ENCODE measurements at places on chromosomes 13 and 19.

GRCh38 chr13:88031980-88032559 lies 360.9 kb downstream of the SLITRK5 start:
- DNase-seq: peak; percentile 3

GRCh38 chr13:30354493-30355383 lies 47.4 kb upstream of the KATNAL1 start:
- DNase-seq: no peak

DNA sequence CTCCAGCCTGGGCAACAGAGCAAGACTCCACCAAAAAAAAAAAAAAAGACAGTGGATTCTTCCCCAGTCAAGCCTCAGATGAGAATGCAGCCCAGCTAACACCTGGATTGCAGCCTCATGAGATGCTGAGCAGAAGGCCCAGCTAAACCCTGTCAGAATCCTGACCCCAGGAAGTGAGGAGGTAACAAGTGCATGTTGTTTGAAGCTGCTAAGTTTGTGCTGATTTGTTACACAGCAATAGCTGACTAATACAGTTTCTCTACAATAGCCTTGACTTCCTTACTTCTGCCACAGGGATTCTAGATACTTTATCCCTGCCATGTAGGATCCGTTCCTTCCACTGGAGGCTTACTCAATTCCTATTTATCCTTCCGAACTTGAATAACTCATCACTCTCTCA lies 20.5 kb downstream of the TMPRSS9 start:
- no peak for DNase-seq

DNA sequence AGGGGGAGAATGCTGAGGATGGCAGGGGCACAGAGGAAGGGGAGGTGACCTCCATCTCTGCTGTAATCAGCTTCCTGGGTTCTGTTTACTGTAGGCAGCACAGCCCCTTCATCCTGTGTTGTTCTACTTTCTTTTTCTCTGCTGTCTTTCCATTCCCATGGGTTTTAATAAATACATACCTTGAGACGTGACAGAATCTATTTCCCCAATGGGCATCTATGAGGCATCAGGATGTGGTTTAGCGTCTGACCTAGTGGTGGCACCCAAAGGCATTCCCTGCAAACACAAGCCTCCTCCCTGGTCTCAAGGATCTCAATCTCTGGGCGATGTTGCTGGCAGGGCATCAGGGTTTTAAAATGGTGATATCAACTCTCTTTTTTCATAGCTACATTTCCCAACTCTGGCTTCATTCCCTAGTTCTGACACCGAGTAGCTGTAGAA lies 60.8 kb downstream of the ALOX5AP start:
- DNase-seq: no peak

- DNase-seq: no peak
These were observed at the start of gene DBP for GRCh38 chr19:48636859-48637448. Gene DBP, minus strand, starts transcription at chr19:48637379. Its CDS starts 385 bp downstream, at chr19:48636994.
